ENCODE measurements at places on chromosomes 1 and 21.

DNA sequence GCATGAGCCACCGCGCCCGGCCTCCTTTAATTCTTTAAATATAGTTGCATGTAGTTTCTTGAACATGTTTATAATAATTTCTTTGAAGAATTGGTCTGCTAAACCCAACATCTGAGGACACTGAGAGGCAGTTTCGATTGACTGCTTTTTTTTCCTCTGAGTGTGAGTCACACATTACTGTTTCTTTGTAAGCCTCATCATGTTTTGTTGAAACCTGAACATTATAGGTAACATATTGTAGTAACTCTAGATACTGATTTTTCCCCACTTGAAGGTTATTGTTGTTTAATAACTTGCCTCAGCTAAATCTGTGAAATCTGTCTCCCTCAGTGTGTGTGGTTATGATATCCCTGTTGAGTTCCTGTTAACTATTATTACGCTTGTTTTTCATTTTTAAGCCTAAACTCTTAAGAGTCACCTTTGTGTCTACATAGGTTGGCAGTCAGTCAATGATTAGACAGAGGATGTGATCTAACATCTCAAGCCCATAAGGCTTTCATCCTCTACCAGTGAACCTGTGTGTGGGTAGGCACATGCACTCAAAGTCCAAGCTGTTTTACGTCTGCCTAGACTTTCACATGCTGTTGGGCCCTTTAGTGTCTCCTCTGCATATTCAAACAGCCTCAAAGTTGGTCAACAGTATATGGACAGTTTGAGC is 155.5 kb downstream of the KCNH1 start:
- DNase-seq, result no peak

- no peak for DNase-seq
Observed at GRCh38 chr1:228006786-228007048, at the start of gene WNT3A. WNT3A (plus strand) TSS chr1:228006998; CDS start chr1:228007129, 131 bp downstream.

GRCh38 chr1:82466416-82466815 is 665.7 kb downstream of the ADGRL2 start:
- DNase-seq, result no peak

DNA sequence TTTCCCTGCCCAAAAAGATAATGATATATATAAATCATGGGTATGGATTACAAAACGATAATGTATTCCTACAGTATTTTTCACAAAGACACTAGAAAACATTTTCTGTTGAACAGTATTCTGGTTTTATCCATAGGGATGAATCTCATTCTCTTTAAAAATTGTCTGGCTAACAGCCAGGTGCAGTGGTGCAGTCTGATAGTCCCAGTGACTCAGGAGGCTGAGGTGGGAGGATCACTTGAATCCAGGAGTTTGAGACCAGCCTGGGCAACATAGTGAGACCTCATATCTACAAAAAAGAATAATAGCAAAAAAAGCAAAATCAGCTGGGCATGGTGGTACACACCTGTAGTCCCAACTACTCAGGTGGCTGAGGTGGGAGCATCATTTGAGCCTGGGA is 23.3 kb downstream of the PIP5K1A start:
- DNase-seq, result no peak

- DNase-seq, result no peak
Observed at GRCh38 chr1:243726806-243727502, 123.1 kb downstream of the AKT3 start.

- no peak for DNase-seq
Observed at GRCh38 chr1:58683519-58683918, 16.3 kb downstream of the MYSM1 start.

- DNase-seq, result peak; percentile 18
Observed at GRCh38 chr1:28259934-28260802, 850 bp downstream of the SESN2 start.

GRCh38 chr21:33035147-33035546 is 9.4 kb downstream of the OLIG2 start:
- DNase-seq, result no peak

DNA sequence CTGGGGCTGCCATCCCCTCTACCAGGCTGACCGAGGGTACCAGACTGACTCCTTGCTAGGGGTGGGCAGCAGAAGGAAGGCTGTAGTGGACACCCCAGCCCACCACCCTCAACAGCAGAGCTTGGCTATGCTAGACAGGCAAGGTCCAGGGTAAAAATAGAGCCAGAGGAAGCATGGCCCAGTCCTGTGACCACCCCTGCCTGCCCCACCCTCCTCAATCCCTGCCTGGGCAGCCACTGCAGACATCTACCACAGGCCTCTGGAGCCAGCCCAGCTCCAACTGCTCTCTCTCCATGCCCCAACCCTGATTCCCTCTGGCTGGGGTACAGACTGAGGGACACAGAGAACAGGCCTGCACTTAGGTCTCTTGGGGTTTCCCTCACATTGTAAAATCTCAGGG is 1.7 kb downstream of the S100A1 start:
- no peak for DNase-seq

- no peak for DNase-seq
Observed at GRCh38 chr1:3466366-3467075, 12.1 kb downstream of the ARHGEF16 start.

GRCh38 chr1:214551436-214552173 is at the start of gene PTPN14:
PTPN14 (minus strand) TSS chr1:214551602; CDS start chr1:214464803, 86,799 bp downstream.
- peak; percentile 38 for DNase-seq

- DNase-seq, result no peak
Observed at GRCh38 chr1:180961622-180962021, 48.9 kb downstream of the KIAA1614 start.

DNA sequence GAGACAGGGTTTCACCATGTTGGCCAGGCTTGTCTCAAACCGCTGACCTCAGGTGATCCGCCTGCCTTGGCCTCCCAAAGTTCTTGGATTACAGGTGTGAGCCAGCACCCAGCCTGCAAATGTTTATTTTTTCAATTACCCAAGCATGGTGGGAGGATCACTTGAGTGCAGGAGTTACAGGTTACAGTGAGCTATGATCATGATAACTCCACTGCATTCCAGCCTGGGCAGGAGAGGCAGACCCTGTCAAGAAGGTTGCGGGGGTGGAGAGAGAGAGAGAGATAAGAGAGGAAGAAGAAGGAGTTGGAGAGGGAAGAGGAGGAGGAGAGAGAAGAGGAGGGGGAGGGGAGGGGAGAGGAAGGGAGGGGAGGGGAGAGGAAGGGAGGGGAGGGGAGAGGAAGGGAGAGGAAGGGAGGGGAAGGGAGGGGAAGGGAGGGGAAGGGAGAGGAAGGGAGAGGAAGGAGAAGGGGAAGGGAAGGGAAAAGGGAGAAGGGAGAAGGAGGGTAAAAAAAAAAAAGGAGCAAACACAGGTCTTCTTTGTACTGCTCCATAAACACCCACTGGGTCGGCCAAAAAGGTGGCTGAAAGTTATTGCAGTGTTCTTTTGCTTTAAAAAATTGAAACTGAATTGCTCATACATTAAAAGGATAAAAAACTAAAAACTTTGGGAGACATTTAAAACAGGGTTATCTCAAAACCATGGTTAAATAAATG is 5.8 kb upstream of the SLC9C2 start:
- DNase-seq, result no peak

DNA sequence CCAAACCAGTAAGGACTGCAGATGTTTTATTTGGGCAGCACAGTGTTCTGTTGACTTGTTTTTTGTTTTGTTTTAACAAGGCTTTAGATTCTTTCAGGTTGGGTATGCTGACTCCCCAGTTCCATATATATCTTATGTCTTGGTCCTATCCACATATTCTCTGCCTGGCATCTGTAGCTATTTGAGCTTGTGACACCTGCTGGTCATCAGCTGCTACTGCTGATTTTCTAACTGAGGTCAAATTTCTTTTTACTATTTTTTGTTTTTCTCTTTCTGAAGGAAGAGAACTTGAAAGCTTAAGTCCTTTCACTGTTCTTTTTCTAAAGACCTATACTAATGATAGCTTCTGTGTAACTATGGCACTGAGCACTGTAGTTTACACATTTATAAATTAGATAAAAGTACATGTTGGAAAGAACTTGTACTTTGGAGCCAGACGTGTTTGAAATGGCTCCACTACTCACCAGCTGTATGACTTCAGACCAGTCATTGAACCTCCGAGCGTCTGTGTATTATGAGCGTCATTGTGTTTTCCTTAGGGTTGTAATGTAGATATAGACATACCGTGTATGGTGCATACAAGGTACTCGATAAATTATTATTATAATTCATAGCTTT is 109.4 kb downstream of the NRDC start:
- DNase-seq, result peak; percentile 68

- DNase-seq, result no peak
Observed at GRCh38 chr1:160808289-160808688, 12.3 kb downstream of the LY9 start.

DNA sequence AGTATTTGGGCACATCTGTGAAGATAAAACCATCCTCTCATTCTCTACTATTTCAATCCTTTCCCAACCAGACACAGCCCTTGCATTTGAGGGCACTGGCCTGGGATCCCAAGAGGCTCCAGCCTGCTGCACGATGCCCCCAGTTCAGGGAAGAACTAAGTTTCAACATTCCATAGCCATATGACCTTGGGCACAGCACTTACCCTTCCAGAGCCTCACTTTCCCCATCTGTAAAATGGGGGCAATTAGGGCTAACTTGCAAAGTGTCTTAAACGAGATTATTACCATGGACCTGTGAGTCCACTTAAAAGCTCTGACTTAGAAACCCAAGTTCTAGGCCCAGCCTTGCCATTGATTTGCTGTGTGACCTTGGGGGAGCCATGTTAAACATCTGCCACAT is 22.9 kb downstream of the CDCP2 start:
- no peak for DNase-seq

DNA sequence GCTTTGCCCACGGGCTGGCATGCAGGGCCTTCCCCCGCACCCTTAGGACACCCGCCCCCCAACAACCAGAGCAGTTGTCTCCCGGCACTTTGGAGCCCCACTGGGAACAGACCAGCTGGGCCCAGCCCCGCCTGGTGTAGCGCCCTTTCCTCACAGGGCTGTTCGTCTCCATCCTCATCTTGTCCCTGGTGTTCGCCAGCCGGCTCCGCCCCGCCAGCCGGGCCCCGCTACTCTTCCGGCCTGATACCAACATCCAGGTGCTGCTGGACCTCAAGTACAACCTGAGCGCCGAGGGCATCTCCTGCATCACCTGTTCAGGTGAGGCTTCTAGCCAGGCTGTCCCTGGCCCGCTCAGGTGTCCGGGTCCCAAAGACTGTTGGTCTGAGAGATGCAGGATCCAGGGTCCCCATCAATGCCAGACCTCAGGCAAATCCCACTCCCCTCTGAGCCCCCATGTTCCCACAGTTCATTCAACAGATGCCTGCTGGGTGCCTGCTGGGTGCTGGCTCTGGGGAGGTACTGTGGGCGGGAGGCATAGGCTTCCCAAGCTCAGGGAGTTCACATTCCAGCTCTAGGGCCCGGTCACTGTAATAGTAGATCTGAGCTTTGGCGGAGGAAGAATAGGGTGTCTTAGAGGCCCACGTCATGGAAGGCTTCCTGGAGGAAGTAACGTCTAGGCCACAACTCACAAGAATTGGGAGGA is 41.7 kb downstream of the DISP3 start:
- no peak for DNase-seq

- DNase-seq, result no peak
Observed at GRCh38 chr1:184190616-184191015, 139.1 kb downstream of the TSEN15 start.

DNA sequence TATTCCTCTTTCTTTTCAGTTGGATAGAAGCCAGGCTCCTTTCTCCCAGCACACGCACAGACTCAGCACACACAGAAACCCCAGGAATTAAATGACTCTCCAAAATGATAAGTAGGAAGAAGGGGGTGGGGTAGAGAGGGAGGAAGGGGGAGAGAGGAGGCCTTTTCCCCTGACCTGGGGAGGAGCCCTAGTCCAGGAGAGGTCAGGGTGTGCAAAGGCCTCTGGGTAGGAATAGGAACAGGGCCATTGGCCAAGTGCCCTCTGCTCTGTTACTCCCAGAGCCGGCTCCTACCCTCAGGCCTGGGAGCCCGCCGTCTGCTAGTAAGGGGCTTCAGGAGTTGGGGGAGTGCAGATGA is 35.6 kb upstream of the PUM1 start:
- DNase-seq, result no peak

- no peak for DNase-seq
Observed at GRCh38 chr1:1314237-1314586, 5.8 kb downstream of the PUSL1 start.

- DNase-seq, result no peak
Observed at GRCh38 chr1:29658688-29659087, 422.4 kb downstream of the PTPRU start.

- DNase-seq, result no peak
Observed at GRCh38 chr1:155651861-155652661, 36.5 kb downstream of the YY1AP1 start.

DNA sequence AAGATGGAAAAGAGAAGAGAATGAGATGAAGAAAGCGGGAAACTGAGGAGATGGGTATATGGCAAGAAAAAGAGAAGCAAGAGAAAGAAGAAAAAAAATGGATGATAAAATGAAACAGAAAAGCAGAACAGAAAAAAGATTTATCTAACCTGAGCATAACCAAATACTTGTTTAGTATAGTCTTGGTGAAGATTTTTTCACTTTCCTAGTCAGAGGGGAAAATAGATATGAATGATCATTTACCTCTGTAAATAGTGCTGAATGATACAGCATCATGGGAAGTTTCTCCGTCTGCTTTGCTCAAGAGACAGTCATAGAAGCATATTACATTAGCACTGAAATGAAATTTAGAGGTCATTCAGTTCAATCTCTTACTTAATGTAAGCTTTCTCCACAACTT is 36.1 kb upstream of the PLPPR4 start:
- DNase-seq, result no peak

- no peak for DNase-seq
Observed at GRCh38 chr1:245750261-245750660, 595.5 kb downstream of the KIF26B start.
